LNCaP clone FGC (cell line): ENCODE measurements at places on chromosomes 7 and 10.

DNA sequence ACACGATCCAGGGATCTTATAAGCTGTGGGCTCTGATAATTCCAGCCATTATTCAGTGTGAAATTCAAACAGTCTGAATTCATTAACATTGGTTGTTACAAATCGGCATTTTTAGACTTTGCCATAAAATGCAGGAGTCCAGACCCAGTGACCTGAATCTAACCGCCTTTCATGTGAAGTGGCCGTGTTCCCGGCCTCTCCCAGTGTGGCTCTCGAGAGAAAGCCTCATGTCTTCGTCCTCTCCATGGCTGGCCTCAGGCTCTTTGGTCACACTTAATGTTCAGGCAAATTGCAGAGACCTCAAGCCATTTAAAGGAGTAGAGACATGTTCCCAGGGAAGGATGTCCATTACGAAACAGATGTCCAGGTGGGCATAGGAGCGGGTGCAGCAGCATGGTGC lies 59.3 kb downstream of the CTBP2 start:
- no peak for DNase-seq

- DNase-seq: peak; percentile 34
Measured at GRCh38 chr10:32377458-32378259, 30.7 kb upstream of the EPC1 start.

GRCh38 chr7:28722684-28723083 lies 235.4 kb downstream of the TRIL start:
- no peak for DNase-seq

DNA sequence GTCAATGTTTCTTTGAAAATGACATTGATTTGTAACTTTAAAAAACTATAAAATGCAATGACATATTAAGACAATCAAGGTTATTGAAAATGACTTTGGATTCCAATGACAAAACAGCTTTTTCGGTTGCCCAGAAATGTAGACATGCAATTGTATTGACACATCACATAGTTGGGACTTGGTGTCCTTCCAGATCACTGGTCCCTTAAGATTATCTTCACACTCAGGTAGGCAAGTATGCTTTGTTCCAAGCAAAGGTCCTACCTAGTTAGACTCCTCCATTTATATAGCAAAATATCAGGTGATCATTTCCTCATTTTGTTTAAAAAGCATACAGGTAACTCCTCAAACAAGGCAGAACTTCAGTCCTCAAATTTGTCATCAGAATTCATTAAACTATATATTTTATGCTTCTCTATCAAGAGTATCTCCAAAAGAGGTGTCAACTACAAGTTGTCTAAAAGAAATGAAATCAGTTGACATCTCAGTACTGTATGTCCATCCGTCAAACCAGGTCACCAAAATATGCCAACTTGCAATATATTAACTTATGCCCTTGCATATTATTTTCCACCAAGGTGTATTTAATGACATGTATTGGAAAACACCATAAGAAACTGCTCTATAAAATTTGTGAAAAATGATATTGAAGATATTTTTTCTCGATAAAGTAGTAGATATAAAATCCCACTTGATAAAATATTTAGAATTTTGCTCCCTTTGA lies 64.6 kb downstream of the TSPAN12 start:
- no peak for DNase-seq

- no peak for DNase-seq
Measured at GRCh38 chr7:140317597-140317996, 80.7 kb downstream of the SLC37A3 start.

DNA sequence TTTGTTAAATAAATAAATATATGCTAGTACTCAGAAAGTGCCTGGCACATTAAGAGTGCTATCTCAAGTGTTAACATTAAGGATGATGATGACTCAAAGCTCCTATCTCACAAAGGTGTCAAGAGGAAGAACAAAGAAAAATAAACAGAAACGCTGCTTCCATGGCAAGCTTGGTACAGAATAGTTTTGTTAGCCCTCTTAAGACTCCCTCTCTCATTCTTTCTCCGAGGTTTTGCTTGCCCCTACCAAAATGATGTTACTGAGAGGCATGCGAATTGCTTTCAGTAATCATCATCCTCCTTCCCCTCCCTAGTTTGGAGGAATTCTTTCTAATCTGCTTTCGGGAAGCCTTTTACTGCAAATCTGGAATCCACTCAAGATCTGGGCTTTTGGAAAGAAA lies 96.7 kb downstream of the SORCS1 start:
- no peak for DNase-seq

DNA sequence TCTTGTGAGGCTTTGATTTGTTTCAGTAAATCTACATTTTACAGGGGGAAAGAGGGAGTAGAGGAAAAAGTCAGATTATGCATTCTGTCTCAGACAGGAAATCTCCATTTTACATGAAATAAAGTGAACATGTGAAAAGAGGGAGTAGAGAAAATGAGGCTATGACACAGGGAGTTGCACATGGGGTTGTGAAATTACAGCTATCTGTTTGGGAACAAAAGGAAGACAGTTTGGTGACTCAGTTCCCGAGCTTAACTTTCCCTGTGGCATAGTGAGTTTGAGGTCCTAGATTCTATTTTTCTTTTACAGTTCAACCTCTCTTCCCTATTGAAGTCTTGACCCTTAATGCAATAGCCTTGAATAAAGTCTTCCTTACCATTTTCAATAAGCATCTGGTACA lies 63.2 kb upstream of the AGR3 start:
- no peak for DNase-seq

- no peak for DNase-seq
Measured at GRCh38 chr10:111445667-111446066, 368.8 kb downstream of the ADRA2A start.

DNA sequence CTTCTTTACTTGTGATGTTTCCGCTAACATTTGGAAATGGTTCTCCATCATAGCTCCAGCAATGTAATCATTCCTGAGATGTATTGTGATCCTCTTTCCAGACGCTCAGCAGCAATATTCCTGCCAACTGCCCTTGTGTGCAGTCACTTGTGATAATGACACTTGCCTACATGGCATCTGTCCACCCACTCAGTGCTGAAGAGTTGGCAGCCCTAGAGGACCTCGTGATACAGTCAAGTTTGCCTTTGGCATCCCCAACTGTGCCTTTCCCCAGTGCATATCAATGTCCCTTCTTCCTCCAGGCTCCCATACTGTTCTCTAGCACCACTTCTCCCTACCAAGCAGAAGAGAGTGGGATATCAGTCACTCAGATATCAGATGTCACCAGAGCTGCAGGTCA lies 64.9 kb downstream of the MYOF start:
- no peak for DNase-seq

DNA sequence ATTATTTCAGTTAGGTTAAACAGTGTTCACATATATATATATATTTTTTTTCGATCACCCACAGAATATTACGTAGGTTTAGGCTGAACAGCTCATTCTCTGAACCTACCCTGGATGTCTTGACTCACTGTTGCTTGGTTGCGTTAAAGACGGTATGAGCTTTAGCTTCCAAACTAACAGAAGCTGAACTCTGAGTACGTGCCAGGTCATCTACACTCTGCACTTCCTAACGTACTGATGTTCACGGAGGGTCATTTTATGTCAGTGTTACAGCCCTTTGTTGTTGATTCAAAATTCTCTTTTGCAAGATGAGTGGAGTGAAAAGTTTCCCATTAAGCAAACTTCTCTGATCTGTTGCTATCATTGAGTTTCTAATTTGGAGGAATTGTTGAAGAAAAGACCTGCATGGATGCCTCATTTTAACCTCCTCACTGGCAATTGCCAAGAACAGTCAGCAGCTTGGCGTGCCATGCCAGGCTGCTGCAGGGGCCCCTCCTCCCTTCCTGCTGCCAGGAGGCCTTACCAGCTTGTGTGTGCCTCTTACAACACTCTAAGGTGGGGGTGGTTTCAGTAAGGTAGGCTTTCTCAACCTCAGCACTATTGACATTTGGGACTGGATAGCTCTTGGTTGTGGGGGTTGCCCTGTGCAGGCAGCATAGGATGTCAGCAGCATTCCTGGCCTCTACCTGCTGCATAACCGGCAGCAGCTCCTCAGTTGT lies 44.3 kb downstream of the INSYN2A start:
- no peak for DNase-seq

DNA sequence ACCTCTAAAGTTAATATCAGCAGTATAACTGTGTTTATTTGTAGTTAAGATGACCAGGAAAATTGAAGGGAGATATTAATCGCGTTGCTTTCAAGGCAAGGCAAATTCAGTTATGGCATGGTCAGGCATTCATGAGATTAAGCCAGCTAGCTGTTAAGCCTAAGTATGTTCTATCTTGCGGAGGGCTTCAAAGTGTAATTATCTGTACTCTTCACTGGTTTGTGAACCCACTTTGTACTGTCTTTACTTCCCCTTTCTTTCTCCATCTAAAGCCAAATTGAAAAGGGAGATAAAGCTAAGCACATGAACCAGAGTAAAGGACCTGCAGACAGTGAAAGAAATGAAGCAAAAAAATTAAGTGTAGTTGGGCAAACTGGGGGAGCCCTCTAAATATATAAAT lies 483.1 kb upstream of the NRP1 start:
- DNase-seq: no peak

DNA sequence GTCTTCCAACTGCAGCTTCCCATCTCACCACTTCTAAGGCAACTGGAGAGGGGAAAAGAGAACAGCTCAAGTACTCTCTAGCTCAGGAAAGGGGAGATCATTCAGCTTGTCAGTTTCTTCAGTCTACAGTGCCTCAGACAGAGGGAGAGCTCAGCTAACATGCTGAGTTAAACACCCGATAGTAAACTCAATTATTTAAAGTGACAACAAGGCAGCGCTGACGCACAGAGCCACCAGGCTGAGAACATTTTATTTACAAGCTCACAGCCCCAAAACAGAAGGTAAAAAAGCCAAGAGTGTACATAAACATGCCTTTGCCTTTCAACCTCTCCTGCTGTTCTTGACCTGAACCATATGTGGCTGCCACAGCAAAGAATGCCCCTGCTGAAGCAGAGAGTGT lies 10.1 kb upstream of the CUZD1 start:
- DNase-seq: no peak

- DNase-seq: no peak
Measured at GRCh38 chr7:121219026-121219425, 109.8 kb upstream of the WNT16 start.

- DNase-seq: no peak
Measured at GRCh38 chr10:112148331-112148730, 35.2 kb downstream of the GPAM start.

DNA sequence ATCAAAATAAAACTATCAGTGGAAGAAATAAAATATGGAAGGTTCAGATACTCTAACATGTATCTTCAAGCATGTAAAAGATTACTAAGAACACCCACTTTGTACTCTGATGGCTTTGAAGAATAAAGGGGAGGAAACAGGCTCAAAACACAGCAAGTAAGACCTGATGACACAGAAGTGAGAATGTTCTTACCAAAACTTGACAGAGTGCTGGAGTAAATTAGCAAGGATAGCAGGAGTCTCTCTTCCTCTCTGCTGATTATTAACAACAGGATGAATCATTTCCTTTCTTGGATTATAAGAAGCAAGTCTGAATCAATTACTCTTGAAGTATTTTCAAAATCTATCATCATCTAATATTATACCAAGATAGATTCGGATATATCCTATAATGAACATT lies 47.5 kb downstream of the GLI3 start:
- DNase-seq: no peak

GRCh38 chr10:18659819-18660535 lies 746 bp downstream of the ARL5B start:
- DNase-seq: no peak

GRCh38 chr10:125121003-125121402 lies 39.4 kb downstream of the CTBP2 start:
- no peak for DNase-seq

DNA sequence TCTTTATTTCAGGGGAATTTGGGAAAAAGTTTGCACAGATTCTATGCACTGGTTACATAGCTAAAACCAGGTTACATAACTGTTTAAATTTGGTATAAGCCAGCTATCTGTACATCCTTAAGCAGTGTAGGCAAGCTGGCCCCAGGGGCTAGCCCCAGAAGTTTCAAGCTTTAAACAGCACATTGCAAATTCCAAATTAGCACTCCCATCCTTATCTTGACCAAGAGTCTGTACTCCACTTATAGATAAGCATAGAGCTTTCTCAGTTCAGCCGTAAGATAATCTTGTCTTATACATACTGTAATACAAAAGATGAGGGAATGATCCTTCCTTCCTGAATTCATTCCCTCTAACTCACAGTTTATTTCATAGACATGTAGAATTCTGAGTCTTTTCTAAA lies 109.3 kb downstream of the SPAG6 start:
- DNase-seq: no peak

GRCh38 chr7:15686295-15686956 lies at the start of gene MEOX2:
Gene MEOX2, minus strand, starts transcription at chr7:15686683. Its CDS starts 281 bp downstream, at chr7:15686402.
- DNase-seq: no peak

- no peak for DNase-seq
Measured at GRCh38 chr7:21603972-21604749, 61.3 kb downstream of the DNAH11 start.

DNA sequence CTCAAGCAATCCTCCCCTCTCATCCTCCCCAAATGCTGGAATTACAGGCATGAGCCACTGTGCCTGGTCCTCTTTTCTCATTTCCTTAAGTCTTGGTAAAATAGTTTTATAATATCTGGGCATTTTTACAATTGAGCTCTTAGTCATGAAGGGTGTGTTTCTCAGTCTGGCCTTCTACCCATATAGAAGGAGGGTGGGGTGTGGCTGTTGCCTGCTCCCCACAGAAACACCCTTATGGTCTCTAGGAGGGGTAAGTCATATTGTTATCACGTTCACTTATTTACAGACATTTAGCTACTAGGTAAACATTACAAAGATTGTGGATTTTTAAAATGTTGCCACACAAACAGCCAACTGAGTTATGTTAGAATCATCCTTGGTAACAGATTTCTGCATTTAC lies 6.7 kb upstream of the OTUD1 start:
- DNase-seq: no peak

DNA sequence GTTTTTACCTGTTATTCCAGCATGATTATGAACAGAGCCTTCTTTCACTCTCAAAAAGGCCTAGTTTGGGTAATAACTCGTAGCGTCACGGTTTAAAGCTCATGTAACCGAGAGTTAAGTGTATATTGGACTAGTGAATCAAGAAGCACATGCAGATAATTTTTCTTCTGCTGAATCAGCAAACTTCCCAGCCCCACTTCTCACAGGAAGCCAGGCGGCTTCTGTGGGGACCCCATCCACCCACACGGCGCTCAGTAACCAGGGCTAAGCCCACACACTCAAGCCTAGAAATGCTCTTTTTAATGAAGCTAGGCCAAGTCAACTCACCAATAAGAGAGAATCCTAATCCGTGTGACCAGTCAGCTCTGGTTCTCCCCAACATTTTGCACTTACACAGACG lies 191.2 kb upstream of the MGMT start:
- DNase-seq: no peak

- no peak for DNase-seq
Measured at GRCh38 chr7:37329940-37330339, 118.7 kb downstream of the ELMO1 start.
